ENCODE measurements at places on chromosomes 1 and 21.

DNA sequence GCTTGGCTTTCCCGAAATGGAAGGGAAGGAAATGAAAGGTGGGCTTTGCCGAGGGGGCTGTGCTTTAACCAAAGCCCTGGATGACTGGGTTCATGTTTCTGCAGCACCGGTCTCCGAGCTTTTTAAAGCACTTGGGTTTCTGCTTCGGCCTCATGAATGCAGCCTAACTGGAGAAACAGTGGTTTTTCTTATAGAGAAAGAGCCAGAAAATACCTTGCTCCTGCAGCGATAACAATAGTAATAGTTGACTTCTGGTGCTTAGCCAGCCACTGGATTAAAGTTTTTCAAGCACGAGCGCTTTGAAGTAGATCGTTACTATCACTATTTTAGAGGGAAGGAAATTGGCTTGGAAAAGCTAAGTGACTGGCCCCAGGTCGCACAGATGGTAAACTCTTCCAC is 500 bp upstream of the DOCK7 start:
- no peak for DNase-seq

DNA sequence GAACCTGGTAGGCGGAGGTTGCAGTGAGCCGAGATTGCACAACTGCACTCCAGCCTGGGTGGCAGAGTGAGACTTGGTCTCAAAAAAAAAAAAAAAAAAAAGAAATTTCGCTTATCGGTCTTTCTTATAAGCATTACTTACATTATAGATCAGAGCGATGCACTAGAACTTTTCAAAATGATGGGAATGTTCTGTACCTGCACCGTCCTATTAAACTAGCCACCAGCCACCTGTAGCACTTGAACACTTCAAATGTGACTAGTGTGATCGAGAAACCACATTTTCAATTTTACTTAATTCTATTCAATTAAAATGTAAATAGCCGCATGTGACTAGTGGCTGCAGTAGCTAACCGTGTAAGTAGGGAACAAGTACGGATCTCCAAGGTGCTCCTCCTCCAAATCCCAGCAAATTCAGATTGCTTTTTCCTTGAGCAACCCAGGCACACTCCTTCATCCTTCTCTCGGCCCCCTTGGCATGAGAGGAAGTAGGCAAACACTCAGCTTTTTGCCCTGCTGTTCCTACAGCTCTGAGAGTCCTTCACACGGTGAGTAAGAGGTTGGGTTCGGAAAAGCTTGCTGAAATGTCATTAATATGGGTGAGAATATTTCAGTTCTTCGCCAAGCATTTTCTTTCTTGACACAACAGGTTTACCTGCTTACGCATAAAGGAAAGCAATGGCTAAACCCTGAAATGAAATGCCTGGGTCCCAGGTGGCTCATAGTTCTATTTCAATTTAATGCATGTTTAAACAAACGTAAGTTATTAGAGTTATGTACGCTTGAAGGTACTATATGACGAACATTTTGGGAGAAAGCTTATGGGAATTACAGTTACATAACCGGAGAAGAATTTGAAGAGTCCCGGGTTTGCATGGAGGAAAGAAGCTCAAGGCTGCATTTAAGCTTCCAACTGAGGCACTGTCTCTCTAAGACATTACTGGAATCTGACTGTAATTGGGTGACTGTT is 69.5 kb upstream of the HUNK start:
- no peak for DNase-seq

DNA sequence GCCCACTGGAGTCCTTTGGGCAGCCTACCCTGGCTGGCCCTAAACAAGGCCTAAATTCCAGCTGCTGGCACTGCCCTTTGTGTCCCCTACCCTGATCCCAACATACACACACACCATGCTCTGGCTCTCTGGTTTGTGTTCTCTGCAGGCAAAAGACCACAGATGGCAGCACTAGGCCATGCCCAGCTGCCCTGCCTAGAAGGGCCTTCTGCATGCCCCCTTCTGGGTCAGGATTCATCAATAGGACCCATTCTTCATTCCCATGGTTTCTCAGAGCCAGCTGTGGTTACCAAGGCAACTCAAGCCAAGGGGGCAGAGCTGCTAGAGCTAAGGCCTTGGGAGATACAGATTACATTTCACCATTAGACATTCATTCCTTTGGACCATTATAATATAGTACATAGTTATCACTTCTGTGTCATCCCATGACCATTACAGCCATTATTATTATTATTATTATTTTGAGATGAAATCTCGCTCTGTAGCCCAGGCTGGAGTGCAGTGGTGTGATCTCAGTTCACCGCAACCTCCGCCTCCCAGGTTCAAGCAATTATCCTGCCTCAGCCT is 17.5 kb downstream of the ASAP3 start:
- no peak for DNase-seq

DNA sequence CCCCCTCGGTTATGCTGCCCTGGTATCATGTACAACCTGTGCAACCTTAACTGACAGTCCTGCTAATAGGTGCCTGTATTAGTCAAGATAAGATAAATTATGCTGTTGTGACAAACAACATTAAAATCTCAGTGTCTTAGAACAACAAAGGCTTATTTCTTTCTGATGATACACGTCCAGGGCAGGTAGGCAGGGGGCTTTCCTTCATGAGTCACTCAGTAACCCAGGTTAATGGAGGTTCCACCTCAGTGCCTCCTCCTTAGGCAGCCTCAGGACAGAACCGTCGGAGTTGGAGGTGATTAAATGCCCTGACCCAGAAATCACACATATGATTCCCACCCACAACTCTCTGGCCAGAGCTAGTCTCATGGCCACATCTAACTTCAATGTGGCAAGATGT is 94.6 kb upstream of the CASZ1 start:
- no peak for DNase-seq

DNA sequence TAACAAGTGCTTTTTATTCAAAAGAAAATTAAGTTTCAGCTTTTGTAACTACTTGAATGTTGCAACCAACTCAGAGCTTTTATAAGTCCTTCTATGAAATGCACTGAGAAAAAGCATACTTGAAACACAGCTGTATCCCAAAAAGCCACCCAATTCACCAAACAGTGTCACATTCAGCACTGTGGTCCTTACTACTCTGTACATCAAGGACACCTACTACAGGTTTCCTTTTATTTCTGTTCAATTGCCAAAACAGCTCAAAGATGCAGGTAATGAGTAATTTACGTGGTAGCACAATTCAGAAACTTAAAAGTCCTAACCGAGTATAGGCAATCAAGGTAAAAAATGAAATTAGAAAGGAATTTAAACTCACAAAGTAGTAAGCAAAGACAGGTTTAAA is 2.5 kb downstream of the EIF4G3 start:
- DNase-seq: no peak

GRCh38 chr1:50644447-50645105 is 221.3 kb upstream of the DMRTA2 start:
- DNase-seq: no peak

- DNase-seq: no peak
Measured at GRCh38 chr1:77467021-77467595, 185.3 kb downstream of the AK5 start.

GRCh38 chr1:202589190-202589930 is 120.9 kb downstream of the SYT2 start:
- DNase-seq: no peak
